ENCODE measurements at places on chromosomes 1 and 21.

GRCh38 chr1:30705698-30706097 is 17.7 kb downstream of the MATN1 start:
- no peak for DNase-seq

DNA sequence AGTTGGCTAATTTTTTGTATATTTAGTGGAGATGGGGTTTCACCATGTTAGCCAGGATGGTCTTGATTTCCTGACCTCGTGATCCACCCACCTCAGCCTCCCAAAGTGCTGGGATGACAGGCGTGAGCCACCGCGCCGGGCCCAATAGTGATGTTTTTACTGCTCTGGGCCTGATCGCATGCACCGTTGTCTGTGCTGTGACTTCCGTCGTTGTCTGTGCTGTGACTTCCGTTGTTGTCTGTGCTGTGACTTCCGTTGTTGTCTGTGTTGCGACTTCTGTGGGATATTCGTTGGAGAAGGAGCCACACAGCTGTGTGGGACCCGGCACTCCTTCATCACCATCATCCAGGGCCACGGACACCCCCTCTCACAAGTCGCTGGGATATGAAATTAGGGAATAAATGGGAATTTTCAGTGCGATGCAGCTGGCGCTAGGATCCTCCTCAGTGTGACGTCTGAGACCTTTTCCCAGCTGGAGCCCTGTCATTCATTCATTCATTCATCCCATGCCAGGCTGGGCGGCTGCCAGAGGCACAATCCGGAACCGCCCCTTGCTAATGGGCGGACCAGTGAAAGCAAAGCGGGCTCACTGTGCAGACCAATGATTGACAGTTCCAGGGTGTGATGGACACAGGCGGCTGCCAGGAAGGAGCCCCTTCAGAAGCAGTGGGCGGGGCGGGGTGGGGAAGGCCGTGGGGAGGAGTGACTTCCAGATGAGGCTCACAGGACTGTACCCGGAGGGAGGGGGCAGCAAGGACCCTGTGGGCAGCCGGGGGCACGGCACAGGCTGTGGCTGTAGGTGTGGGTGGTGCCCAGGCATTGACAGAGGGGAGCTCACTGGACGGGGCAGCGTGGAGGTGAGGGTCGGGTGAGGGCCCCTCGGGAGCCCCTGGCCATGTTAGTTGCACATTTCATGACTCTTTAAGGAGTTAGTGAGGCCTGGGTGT is 48.9 kb downstream of the PRKCZ start:
- no peak for DNase-seq

DNA sequence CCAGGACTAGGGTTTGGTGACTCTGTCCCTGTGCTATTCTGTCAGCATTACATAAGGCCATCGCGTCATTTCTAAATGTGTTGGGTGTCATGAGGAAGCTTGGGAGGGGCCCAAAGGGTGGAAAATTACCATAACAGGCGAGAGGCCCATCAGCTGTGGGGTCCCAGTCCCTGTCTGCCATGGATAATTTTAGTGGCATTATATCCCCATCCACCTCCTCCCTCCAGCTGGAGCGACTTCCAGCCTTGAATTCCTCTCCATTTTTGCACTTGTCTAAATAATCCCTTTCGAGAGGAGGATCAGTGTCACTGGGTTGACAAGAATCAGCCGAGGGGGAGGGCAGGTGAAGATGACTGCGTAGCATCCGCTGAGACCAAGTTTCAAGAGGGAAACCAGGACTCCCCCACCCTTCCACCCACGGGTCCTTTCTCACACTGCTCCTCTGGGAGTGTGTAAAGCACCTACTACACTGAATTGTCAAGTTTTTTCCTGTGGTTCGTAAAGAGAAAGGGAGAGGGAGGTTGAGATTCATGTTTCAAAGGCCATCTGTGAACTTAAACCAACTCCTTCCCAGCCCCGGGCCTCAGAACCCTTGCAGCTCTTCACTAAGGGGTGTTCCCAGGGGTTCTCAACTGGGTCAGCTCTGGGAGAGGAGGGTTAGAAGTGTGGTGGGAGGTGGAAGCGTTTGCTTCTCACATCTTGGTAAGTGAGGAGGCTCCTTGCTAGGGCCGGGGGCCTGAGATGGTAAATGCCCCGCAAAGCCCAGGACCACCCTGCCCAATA is 29.2 kb downstream of the VASH2 start:
- DNase-seq, result no peak

- no peak for DNase-seq
These were observed 116.6 kb downstream of the NTMT2 start for GRCh38 chr1:170262276-170262939.

DNA sequence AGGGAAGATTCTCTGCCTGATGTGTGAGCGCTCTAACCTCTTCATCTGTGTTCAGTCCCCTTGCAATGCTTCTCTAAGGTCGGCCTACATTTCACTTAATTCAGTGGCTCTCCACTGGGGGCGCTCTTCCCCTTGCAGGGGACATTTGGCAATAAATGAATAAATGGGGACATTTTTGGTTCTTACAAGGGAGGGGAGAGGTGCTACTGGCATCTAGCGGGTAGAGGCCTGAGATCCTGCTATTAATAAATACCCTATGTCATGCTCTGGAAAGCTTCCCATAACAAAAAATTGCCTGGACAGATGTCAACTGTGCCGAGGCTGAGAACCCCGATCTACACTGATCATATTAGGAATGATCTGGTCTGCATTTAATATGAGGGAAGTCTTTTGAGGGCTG is 25.9 kb upstream of the DNAJC11 start:
- peak; percentile 48 for DNase-seq

GRCh38 chr1:48206371-48206770 is 16.1 kb upstream of the SLC5A9 start:
- no peak for DNase-seq

- DNase-seq, result no peak
These were observed 147.8 kb upstream of the CD34 start for GRCh38 chr1:208058756-208059155.

DNA sequence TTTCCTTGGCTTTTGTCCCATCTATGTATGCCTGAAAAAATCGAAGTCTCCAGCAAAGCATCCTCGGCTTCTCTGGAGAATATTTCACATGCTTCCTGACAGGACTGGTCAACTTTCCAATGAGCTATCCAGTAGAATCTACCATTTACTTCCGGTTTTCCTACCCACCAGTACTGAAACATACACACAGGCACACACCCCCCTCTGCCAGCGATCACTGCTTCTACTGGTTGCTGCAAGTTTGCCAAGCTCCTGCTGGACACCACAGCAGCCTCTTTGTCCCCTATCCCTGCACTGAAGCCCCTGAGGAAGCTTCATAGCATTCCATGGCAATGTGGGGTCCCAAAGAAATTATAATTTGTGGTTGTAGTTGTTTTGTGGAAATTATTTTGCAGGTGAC is 536.8 kb downstream of the MATN1 start:
- no peak for DNase-seq

DNA sequence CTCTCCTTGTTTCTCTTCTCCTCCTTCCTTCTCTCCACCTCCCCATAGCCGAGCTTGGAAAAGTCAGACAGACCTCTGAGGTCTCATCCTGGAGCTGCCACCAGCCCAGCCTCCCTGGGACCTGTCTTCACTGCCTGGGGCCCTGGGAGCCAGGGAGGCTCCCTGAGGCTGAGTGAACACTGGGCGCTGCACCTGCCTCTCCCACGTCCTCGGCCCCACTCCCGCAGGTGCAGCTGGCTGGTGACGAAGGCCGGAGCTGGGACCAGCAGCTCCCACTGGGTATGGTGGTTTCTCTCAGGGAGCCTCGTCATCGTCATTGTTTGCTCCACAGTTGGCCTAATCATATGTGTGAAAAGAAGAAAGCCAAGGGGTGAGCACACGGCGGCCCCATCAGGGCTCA is 5.3 kb downstream of the TNFRSF14 start:
- DNase-seq, result no peak

Measured in HCEC 1CT (cell line).